Mesendoderm (in vitro differentiated cells): ENCODE measurements at places on chromosomes 7 and 10.
A peak's percentile ranks its signal among the peaks of the same experiment; 100 is the strongest.

DNA sequence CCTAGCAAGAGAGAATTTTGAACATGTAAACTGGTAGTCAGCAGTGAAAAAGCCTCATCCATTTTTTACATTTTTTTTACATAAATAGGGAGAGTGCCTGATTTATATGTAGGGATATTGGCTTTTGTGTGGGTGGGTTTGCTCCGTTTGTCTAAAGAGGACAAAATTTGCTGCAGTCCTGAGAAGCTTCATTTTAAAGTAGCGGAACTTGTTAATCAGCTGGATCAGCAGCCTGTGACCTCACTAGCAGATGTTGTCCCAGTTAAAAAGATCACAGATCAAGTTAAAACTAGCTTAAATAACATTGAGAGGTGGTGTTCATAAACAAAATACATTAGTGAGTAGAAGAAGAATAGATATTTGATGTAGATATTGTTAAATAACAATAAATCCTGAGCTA is 2.6 kb downstream of the ATRNL1 start:
- DNase-seq: no peak

- DNase-seq: peak; percentile 99
These were observed 122.7 kb downstream of the PRKAG2 start for GRCh38 chr7:151754142-151754590.

DNA sequence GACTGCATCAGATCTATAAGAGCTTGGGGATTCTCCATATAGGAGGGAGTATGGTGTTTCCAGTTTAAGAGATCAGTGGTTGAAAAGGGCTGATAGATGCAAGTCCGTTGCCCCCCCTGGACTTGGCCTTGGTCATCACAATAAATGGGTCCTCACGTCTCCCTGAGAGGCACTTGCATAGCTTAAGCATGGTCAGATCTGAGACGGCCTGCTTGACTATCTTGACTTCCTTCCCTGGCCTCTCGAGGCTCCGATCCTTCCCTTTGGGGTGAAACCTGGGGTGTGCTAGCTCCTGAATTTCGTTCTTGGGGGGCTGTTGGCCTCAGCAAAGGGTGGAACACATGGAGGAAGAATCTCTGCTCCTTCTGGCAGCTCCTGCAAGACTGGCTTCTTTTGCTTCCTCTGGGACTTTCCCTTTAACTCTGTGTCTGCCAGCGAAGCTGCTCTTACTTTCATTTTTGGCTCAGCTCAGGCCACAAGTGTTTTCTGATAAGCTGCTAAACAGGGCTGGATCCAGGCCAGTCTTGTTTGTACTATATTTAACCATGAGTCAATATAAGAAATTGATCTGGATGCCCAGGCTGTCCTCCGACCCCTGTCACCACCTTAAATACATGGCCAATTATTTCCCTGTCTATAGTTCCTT is 11.2 kb upstream of the ZNF485 start:
- DNase-seq: no peak

DNA sequence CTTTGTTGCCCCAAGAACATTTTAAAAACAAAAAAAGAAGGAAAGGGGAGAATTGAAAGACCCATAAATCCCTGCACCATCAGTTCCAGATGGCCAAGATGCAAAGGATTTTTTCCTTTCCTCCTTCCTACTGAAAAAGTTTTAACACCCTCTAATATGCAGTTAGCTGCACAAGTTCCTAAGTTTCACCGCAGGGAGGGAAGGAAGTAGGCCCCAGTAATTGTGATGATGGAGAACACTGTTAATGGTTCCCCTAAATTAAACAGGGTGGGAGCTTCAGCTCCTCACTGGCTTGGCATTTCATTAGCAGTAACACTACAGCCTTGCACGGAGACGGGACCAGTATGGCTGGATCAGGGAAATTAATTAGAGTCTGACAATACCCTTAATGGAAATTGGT is 63.7 kb upstream of the PPIF start:
- no peak for DNase-seq

- no peak for DNase-seq
These were observed 120.7 kb downstream of the PIP4K2A start for GRCh38 chr10:22593636-22594198.

- DNase-seq: no peak
These were observed 154.5 kb upstream of the MAGI2 start for GRCh38 chr7:79608005-79608404.

- DNase-seq: peak; percentile 44
These were observed 27.2 kb downstream of the GTF2IRD1 start for GRCh38 chr7:74480861-74481417.

GRCh38 chr10:62182595-62182994 is 86.0 kb downstream of the RTKN2 start:
- no peak for DNase-seq

GRCh38 chr10:132942101-132943057 is at the start of gene CFAP46:
Gene CFAP46 (minus strand): TSS chr10:132942570. CDS start chr10:132942484, 86 bp downstream.
- DNase-seq: peak; percentile 72

- DNase-seq: peak; percentile 35
These were observed 36.0 kb downstream of the IGF2BP3 start for GRCh38 chr7:23434147-23434917.

DNA sequence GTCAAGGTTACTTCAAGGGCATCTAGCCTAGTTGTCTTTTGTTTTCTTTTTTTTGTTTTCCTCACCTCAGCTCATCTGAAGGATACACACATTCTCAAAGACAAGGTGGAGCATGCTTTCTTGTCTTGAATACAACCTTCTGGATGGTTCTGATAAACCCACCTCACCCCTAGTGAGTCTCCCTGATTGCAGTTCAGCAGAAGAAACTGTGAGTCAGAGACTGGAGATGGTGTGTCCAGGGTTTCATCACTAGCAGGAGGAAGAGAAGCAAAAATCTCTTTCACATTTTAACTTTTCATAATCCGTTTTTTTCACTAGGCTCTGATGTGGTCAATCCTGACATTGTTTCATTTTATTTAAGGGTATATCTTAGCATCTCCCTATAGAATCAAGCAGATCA is 143.0 kb upstream of the NRBF2 start:
- DNase-seq: no peak

- peak; percentile 85 for DNase-seq
These were observed 12.3 kb upstream of the MYPN start for GRCh38 chr10:68096913-68097516.

DNA sequence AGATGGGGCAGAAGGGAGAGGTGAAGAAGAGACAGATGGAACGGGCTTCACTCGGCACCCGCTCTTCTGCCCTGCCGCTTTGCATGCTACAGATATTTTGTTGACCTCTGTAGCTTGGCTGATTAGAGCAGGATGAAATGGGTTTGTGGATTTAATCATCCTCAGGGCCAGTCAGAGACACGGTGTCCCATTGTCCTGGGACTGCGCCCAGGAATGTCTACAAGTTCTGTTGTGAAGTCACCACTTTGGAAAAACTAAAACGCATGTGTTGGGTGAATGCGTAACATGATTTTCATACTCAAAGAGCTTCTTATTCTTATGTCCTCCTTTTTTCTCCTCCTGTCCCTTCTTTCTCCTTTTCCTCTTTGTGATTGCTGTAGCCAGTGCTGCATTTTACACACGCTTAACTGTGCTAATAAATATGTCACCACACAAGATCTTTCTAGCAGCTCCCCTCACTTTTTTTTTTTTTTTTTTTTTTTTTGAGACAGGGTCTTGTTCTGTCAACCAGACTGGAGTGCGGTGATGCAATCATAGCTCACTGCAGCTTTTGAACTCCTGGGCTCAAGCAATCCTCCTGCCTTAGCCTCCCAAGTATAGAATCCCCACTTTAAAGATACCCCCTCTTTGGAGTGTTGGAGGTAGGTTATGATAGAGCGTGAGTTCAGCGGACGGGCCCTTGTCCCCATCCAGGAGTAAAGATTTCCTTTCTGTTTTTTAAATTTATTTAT is 3.4 kb downstream of the CPA4 start:
- DNase-seq: no peak

DNA sequence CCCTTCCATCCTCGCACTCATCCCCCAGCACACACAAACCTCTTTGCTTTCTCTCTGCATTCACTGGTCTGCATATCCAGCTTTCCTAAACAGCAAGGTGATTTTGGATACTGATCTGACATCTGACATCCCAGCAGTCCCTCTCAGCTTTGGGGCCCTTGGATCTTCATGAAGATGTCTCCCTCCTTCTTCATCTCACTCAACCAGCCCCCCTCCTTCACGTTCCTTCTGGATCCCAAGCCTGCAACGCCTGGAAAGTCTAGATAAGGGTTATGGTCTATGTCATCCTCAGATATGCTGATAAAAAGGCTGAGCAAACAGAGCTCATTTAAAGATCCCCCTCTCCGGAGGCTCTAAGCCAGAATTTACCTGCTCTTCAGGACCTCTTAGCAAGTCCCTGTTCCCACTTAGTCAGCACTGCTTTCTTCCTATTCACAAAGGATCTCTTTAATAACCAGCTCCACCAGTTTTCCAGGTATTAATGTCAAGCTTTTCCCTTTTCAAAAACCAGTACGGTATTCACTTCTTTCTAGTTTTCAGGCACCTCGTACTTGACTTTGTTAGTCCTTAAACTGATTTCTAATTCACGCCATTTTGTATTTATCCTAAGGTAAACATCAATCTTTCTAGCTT is 38.9 kb downstream of the CREB3L2 start:
- no peak for DNase-seq

GRCh38 chr10:98285416-98285815 is 17.4 kb upstream of the LOXL4 start:
- no peak for DNase-seq

- no peak for DNase-seq
These were observed 40.3 kb upstream of the TNPO3 start for GRCh38 chr7:129095258-129095657.

DNA sequence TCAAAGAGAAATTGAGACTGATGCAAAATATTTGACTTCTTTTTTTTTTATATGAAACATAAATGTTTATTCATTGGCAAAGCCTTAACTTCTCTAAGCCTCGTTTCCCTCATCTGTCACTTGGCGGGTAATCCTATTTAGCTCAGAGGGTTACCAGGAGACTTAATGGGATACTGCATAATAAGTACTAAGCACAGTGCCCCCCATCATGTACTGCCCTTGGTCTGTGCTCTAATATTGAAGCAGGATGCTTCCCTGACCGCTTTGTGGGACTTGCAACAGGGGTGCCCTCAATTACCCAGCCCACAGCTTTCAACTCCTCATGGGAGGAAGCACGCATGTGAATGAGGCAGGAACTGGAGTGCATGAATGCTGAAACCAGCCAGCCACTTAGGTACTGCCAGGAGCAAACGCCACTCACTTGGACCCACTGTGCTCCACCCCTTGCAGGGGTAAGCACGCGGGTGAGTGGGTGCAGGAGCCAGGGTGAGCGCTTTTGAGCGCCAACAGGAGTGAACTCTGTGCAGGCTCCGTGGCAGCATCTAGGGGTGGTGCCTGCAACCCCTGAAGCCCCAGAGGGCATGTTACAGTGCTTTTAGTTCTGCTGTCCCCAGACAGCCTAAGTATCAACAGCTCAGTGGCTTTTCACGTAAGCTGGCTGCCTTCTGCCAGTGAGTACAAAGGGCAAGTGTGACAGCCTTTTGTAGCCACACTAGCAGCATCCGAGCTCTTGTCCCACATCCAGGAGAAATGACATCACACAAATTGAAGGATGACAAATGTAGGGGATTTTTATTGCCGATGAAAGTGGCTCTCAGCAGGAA is 209.8 kb upstream of the C7orf33 start:
- DNase-seq: no peak

- no peak for DNase-seq
These were observed 642.1 kb upstream of the GALNT17 start for GRCh38 chr7:70489813-70490212.

DNA sequence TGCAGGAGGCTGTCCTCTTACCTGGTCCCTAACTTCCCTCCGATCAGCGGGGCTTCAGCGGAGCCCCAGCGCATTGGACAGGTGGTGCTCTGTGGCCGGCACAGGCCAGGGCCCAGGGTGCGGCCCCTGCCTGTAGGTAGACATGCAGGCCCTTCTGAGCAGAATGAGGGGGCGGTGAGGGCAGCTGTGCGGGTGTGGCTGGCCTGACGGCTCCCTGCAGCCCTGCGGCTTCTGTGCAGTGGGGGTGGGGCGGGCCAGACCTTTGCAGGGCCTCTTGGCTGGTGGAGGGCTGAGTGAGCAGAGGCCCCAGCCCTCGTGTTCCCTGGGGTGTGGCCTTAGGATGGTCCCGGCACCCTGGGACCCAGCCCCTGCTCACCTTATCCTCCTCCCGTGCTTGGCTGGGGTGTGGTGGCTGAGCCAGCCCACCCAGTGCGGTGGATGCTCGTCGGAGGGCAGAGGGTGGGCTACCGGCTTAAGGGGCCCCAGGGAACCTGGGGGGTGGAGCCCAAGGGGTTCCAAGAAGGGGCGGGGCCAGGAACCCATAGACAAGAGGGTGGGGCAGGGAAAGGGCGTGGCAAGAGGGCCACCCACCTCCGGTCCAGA is 175.2 kb upstream of the TNRC18 start:
- peak; percentile 61 for DNase-seq

DNA sequence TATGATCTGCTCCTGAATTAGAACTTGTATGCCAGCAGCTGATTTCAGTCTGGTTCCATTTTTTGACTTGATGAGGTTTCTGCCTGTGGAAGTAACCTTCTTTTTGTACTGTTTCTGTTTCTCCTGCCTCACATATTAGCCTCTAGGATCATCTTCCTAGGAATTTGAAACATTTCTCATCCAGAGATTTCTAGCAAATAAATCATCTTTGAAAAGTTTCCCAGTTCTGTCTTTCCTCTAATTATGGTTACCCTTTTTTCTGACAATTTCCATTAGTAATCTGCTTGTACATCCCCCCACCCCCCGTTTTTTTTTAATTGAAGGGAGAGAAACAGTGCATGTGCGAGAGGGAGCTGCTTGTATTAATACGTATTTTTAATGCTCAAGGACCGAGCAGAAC is 92.2 kb downstream of the NRF1 start:
- no peak for DNase-seq

DNA sequence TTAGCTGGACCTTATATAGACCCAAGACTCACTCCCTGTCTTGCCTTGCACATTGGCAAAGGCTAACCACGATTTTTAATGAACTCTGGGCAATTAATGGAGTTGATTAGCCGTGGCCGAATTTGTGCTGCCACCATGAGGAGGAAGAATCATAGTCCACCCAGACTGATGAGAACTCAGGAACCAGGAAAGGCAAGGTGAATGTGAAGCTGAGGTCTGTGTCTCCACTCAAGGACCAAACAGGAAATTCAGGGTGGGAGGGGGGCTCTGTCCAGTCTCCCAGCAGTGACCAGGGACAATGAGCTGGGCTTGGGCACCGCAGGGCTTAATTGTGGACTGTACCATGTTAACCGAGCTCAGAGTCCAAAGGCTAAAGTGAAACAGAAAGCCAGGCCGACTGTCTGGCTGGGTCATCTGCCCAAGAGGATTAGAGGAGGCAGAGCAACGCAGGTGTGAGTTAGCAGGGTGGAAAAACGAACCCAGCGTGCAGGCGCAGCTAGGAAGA is 127.0 kb upstream of the JCAD start:
- DNase-seq: no peak

DNA sequence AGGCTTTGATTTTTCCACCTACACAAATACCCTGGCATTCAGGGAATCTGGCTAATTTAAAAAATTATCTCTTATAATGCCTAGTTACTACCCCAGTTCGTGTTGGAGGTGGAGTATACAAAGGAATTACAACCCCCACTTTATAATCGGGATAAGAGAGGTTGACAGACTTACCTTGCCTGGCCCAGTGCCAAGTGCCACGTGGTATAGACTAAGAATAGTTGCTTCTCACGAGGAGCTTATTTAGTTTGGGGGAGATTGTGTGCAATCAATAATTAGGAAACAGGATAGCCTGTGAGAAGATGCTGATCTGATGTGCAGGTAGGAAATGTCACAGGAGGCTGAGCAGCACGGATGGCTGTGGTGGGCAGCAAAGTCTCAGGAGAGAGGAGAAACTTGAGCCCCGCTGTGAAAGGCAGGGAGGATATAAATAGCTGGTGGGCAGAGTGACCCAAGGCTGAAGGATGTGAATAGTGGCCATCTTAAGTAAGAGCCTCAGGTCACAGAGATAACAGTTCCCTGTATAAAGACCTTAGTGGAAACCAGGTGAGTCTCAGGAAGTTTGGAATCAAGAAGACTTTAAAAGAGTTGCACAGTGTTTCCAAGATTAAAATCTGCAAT is 11.3 kb upstream of the ATXN7L1 start:
- DNase-seq: no peak
